Cardiac septum (tissue), 1 donor: ENCODE measurements at places on chromosomes 6 and 20. TPM values are rescaled to one million over a fixed set of nuclear protein-coding genes. Genes with fewer than 3 reads are reported as not detected.

DNA sequence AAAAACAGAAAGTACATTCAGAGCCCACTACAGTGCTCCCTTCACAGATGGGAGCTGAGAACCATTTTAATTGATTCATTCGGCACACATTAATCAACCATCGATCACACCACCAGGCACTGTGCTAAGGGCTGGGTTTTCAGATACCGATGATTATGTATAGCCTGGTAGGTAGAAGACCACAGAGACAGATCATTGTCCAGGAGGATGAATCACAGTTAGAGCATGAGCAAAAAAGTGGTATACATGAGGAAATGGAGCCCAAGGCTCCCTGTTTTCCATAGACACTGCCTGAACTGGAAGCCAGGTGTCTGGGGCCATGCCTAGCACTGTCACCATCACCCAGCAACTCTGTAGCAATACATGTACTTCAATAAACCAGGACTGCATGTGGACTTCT, 9.0 kb upstream of the PRDM1 start:
- DNase-seq: no peak

- DNase-seq: no peak
Measured at GRCh38 chr6:75288023-75288422, 3.4 kb upstream of the TMEM30A start.

GRCh38 chr6:129494099-129494498, 215.9 kb downstream of the ARHGAP18 start:
- no peak for DNase-seq

GRCh38 chr6:157325069-157325805, 1.9 kb upstream of the TMEM242 start:
- no peak for DNase-seq

HIVEP2 gene
- total RNA-seq: 25.7 TPM

GRCh38 chr20:57993716-57994431, 234.6 kb downstream of the ANKRD60 start:
- DNase-seq: no peak

- no peak for DNase-seq
Measured at GRCh38 chr20:37981568-37981967, 51.7 kb downstream of the TTI1 start.

- no peak for DNase-seq
Measured at GRCh38 chr20:62749851-62750445, 41.3 kb downstream of the NTSR1 start.

DNA sequence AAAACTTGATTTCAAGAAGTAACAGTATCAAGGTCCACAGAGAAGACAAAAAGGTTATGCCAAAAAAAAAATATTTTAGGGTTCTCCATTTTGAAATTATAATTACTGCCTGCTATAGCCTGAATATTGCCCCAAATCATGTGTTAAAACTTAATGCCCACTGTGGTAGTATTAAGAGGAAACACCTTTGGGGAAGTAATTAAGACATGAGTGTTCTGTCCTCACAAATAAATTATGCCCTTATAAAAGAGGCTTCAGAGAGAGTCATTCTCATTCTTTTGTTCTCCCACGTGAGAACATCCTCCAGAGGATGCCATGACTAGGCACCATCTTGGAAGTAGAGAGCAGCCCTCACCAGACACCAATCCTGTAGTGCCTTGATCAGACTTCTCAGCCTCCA, 66.2 kb downstream of the GMDS start:
- DNase-seq: no peak

DNA sequence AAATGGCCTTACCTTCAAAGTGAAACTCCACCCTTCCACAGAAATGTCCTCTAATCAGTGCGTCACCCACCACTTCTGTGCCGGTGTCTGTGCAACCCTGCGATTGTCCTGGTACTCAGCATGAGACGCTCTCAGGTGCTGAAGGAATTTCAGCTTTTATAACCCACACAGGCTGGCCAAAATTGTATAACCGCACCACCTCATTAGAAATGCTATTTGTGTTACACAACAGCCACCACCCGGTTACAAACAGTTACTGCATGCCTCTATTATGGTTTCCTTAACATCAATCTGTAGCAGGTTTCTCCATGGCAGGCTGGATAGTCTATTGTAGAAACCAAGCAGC, 51.5 kb downstream of the SLC23A2 start:
- DNase-seq: no peak

GRCh38 chr6:35019171-35019570, 122.0 kb downstream of the TCP11 start:
- no peak for DNase-seq

- no peak for DNase-seq
Measured at GRCh38 chr20:14902432-14903089, 565.1 kb upstream of the FLRT3 start.

DNA sequence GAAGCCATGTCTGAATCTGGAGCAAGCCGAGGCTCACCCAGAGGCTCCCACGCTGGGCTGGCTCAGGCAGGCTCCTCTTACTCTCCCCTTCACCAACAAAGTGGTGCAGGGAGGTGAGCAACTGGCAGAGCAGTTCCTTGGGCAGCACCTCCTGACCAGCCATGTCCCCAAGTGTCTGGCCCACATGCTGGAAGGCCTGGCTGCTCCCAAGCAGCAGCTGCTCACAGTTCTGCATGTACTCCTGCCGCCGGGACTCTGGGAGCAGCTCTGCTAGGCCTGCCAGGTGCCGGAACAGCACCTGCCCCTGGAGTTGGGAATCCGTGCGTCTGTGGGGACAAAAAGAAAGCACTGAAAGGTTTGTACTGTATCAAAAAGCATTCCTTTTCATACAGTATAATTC, 57.1 kb upstream of the LYRM2 start:
- no peak for DNase-seq

BCAS1 gene
- total RNA-seq: not detected

- DNase-seq: no peak
Measured at GRCh38 chr6:163313566-163313965, 101.0 kb upstream of the QKI start.

- DNase-seq: no peak
Measured at GRCh38 chr6:154893917-154894316, 101.2 kb upstream of the TIAM2 start.

- DNase-seq: no peak
Measured at GRCh38 chr6:154343473-154344308, 12.9 kb downstream of the IPCEF1 start.

GRCh38 chr20:36344517-36345132, 38.5 kb downstream of the DLGAP4 start:
- no peak for DNase-seq

- DNase-seq: no peak
Measured at GRCh38 chr6:108742041-108742440, 106.2 kb upstream of the ARMC2 start.

GRCh38 chr6:43497689-43498088, 12.5 kb downstream of the LRRC73 start:
- no peak for DNase-seq

GRCh38 chr6:170158296-170159021, 132.4 kb downstream of the DLL1 start:
- no peak for DNase-seq

- no peak for DNase-seq
Measured at GRCh38 chr6:20936949-20937348, 402.7 kb downstream of the CDKAL1 start.

- no peak for DNase-seq
Measured at GRCh38 chr6:137882225-137882961, 15.3 kb downstream of the TNFAIP3 start.

GRCh38 chr6:44045672-44046015, 81.6 kb downstream of the MRPL14 start:
- peak; percentile 87 for DNase-seq

GRCh38 chr6:2630891-2631571, 119.7 kb downstream of the MYLK4 start:
- DNase-seq: no peak

GRCh38 chr6:40398810-40399477, 188.2 kb downstream of the LRFN2 start:
- no peak for DNase-seq

DNA sequence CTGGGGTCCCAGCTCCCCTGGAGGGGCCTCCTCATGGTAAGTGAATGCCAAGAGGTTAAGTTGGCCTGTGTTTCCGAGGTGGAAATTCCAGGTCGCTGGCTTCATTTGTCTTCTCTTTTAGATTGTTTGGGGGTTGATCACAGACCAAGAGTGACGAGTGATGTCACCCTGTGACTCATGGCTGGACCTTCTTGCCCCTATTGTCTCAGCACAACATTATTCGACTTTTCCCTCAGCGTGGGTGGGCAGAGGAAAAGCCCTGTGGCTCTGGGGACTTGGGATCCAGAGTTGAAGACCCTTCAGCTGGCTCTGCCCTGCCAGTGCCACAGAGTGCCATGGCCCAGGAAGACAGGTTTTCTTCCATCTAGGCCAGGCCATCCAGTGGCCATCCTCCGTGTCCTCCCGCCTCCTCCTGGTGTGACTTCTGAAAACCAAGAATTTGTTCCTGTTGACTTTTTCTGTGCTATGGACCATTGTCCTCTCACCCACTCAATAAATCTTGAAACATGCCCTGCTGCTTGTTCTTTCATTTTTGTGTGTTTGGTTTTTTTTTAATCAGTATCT, 15.4 kb upstream of the SNHG17 start:
- DNase-seq: peak; percentile 77

MYH7B gene
- total RNA-seq: 238 TPM

GRCh38 chr6:50966532-50966931, 147.9 kb downstream of the TFAP2B start:
- DNase-seq: no peak

LBP gene
- total RNA-seq: 0.11 TPM

- no peak for DNase-seq
Measured at GRCh38 chr6:28944412-28944865, 20.7 kb upstream of the TRIM27 start.

DNA sequence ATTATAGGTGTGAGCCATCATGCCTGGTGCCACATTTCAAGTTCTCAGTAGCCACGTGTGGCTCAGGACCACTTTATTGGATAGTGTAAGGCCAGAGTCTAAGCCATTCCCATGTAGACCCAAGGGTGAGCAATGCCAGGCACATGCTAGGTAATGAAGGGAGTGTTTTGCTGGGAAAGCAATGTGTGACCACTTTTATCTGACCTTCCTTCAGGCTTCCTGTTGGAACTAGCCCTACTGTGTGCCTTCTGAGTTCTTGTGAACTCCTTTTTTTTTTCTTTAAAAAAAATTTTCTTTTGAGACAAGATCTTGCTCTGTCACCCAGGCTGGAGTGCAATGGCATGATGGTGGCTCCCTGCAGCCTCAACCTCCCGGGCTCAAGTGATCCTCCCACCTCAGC, 33.3 kb downstream of the ZNF341 start:
- no peak for DNase-seq

GRCh38 chr6:2976571-2977085, 5.3 kb upstream of the SERPINB6 start:
- DNase-seq: no peak

SLC2A10 gene
- total RNA-seq: 2.7 TPM

DNA sequence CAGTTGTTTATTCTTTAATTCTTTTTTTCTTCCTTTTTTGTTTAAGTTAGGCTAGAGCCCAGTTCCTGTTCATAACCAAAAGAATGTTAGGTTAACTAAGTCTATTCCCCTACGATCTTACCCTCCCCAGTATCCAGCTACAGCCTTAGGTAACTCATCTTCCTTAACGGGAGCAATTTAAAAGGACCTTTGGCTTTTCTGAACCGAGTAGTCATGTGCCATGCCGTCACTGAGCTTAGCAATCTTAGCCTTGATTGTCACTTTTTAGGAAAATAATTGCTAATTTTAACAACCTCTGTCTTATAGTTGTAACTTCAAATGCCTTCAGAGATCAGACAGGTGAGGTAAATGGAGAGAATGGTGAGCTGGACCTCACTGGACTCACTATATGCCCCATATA, 6.2 kb downstream of the METTL24 start:
- DNase-seq: no peak

DNA sequence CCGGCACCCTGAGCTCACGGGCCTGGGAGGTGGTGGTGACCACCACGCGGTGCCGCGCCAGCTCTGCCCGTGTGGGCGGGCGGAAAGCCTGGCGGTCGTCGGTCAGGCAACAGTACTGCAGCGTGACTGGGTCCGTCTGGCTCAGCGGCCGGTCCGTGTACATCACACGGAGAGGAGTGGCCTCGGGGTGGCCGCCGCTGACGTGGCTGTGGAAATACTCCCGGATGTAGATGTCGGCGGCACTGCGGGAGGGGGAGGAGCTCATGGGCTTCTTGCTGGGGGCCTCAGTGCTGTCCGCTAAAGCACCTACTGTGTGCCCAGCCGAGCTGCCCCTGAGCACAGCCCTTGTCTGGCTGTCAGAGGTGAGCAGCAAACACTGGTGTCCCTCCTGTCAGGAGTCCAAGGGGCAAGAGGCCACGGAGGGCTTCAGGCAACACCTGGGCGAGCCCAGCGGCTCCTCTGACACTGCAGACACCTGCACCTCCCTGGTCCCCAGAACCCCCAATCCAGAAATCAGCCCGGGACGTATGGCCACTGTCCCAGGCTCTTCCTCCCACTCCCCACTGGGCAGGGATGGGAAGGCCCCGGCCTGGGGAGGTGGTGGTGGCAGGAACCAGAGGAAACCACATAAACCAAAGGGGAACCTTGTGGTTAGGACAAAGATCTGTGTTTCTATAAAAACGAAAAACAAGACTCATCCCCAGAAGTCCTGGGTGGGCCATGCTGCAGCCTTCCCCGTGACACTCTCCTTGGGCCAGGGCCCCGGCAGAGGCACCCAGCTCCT, 6.5 kb downstream of the HELZ2 start:
- peak; percentile 91 for DNase-seq

DNA sequence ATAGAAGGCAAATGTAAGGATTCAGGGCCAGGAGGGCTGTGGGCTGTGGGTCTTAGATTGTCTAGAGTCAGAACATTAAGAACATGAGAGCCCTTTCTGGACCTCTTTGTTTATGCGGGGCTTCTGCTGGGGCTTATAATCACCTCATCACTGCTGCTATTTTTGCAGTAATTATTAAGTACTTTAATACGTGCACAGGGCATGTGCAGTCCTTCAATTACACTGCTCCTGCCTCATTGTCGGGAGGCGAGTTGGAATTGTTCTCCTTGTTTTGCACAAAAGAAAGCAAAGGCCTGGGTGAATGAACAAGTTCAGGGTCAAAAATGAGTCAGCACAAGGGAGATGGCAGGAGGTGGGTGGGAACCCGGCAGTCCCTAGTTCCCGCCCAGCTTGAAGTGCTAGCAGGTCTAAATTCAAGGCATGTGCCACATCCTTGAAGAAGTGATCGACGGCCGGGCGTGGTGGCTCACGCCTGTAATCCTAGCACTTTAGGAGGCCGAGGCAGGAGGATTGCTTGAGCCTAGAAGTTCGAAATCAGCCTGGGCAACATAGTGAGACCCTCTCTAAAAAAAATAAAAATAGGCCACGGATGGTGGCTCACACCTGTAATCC, 34.4 kb upstream of the PTPN1 start:
- DNase-seq: no peak
